ENCODE measurements at places on chromosomes 7 and 10.
A peak's percentile ranks its signal among the peaks of the same experiment; 100 is the strongest.

DNA sequence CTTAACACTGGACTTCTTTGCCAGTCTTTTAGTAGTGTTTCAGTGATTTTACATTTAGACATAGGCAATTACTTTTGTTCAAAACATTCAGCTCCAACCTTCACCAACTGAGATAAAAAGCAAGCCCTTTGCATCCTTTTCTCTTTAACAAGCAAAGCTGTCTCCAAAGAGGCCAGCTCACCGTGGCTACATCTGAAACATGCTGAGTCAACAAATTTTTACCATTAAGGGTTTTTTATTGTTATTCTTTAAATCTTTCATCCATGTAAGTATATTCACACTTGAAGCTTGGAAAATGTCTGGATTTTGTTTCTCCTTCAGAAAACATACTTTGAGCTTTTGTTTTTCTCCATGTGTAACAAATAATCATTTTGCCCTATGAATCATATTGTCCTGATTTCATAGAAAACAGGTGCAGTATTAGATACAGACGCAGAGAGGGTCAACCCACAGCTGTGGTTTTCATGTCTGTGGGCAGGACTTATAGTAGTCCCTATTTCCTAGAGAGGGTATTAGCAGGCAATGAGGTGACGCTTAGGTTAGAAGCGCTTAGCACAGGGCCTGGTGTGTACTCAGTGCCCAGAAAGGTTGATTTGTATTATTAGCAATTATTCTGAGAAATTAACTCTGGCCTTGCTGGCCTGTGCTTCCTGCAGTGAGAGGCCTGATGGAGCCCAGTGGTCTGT, 99.5 kb downstream of the MKI67 start:
- DNase-seq = no peak

GRCh38 chr10:93820434-93820833, 62.7 kb downstream of the LGI1 start:
- DNase-seq = no peak

DNA sequence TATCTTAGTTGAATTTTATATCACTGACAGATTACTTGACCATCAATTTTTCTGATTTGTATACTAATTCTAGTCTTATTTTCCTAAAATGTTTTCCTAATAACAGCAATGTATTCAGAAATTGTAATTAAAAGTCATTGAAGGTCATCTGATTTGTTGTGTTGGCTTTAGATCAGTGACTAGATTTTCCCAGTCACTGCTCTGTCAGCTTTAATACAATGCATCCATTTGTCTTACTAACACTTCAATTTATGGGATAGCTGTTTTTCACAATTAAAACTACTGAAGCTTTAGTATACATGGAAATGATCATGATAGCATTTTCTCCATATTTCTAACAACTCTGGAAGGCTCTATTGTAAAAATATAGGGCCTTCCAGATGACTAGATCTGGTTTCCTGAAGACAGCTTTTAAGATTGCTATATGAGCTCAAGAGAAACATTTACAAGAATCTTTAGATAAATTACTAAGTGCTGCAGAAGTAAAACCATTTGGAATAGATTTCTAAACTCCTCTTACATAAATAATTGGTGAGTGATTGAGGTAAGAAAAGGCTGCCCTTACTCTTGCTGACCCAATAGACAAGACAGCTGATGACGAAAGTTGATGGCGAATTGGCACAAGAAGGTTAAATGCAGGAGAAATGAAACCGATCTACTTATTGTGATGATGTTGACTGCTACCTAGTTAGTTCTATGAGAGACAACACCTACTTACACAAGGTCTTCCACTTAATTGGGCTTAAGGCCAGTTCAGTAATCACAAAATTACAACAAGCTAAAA, 74.1 kb downstream of the LRRTM3 start:
- DNase-seq = no peak

GRCh38 chr7:56097700-56098099, 4.9 kb upstream of the PHKG1 start:
- DNase-seq = no peak

DNA sequence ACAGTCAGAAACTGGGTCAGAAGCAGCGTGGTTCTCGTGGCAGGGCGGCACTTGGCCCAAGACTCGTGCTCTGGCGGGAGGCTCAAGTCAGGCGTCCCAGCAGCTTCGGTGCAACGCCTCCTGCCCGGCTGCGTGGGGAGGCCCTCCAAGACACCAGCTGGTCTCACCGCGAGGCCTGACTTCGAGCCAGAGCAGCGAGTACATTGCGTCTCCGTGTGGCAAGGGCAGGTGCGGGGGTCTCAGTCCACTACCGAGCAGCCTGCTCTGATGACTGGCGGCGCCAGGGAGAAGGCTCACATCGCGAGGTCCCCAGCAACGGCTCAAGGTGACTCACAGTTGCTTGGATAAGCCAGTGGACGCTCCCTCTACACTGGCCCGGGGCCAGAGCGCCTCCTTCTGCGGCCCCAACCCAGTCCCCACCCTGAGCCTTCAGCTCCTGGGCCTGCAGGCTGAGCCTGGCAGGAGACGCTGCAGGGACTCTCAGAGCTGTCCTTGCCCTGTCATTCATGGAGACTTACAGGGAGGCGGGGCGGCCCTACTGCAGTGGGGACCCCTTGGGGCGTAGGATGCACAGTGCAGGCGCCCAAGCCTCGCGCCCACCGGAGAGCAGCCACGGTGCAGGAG, 41.9 kb upstream of the PRKAR1B start:
- peak; percentile 56 for DNase-seq

DNA sequence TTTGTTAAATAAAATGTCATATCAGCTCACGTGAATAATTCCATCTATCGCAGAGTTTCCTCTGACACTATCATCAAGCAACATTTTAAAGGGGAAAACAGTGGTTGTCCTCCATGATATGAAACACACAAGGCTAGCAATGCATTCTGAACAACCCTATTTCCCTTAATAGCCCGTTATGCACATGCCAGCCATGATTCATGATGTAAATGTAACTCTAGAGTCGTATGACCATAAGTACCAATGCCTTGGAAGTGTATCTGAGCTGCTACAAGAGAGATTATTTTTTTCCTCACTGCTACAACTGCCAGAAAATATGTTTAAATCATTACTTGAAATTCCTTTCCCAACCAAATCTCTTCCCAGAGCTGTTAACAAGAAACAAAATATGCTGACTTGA, 159.4 kb downstream of the GRM8 start:
- DNase-seq = no peak

DNA sequence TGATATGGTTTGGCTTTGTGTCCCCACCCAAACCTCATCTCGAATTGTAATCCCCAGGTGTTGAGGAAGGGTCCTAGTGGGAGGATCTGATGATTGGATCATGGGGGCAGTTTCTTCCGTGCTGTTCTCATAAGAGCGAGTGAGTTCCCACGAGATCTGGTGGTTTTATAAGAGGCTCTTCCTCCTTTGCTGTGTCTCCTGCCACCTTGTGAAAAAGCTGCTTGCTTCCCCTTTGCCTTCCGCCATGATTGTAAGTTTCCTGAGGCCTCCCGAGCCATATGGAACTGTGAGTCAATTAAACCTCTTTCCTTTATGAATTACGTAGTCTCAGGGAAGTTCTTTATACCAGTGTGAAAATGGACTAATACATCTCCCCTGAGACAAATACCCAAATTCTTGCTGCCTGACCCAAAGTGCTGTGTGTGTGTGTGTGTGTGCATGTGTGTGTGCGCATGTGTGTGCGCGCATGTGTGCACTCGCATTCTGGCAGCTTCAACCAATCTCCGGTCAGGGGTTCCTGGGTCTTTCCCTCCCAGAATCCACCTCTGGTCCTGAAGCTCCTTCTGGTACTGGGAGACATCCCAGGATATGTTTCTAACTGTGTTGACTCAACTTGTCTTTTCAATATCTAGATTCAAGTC, 98.1 kb upstream of the LRRC4 start:
- DNase-seq = no peak

DNA sequence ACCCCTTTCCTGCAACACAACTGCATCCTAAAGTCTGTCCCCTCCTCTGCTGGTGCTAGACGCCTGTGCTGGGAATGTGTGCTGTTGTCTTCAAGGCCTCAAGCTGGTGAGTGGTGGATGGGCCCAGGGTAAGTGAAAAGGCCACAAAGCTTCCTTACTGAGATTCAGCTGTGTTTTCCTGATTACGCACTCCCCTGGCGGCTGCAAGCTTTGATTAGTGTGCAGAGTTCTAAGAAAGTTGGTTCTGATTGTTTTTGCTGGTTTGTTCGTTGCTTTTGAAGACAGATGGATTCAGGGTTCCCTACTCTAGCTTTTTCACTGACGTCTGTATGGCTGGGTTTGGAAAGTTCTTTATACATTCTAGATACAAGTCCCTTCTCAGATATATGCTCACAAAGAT, 11.9 kb upstream of the FOXL3 start:
- DNase-seq = no peak
